ENCODE measurements at places on chromosomes 7 and 10.

DNA sequence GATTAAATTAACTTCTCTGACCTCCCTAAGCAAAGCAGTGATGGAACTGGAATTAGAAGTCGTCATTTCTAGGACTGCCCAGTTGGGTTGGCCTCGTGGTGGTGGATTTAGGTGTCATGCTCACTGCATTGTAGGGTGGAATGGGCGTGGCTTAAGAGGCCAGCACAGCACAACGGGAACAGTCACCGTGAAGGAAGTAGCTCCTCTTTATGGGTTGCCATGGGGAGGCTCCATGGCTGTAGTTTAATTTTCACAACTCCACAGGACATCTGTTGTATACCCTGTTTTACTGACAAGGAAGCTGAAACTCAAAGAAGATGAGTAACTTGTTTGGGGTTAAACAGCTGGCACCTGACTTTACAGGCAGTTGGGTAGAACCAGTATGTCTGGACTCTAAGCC is 208.3 kb downstream of the CELF2 start:
- DNase-seq = no peak

- no peak for DNase-seq
Measured at GRCh38 chr10:112269266-112269665, 13.9 kb upstream of the TECTB start.

- no peak for DNase-seq
Measured at GRCh38 chr7:8120390-8121058, 141.4 kb downstream of the ICA1 start.

- no peak for DNase-seq
Measured at GRCh38 chr7:89223900-89224395, 428.4 kb upstream of the TEX47 start.

GRCh38 chr10:23994459-23995046 is 214.4 kb upstream of the KIAA1217 start:
- no peak for DNase-seq

GRCh38 chr7:121449329-121449728 is 53.2 kb upstream of the FAM3C start:
- no peak for DNase-seq

DNA sequence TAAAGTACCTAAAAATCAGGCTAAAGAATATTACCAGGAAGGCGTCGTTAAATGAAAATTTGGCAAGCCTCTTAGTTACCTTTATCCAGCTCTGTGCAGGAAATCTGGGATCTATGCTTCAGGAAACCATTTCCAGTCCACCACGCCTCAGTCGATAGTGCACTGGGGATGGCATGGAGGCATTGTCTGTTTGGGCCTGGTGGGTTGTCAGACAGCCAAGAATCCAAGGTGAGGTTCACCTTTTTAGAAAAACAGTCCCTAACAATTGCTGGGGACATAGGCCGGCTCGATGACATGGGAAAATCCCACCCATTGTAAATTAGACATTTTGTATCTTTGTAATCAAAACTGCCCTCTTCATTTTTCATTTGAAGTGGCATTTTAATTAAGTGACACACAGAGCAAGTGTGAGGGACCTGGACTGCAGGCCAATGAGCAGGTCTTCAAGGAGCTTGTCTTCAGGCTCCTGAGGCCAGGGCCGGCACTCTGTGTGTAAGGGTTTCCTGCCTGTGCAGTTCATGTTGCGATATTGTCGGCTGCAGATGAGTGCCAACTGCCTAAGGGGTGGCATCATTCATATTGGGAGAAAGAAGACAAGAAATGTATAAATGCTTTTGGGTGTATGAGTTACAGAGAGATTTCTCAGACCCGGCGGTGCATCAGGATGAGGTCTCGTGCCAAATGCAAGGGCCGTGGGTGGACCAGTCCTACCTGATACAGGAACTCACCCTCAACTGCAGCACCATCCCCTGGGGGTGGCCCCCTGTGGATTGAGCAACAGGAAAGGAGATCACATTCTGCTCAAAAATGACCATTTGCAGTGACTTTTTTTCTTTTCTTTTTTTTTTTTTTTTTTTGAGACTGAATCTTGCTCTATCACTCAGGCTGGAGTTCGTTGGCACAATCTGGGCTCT is 80.8 kb downstream of the PTPRE start:
- DNase-seq = no peak

DNA sequence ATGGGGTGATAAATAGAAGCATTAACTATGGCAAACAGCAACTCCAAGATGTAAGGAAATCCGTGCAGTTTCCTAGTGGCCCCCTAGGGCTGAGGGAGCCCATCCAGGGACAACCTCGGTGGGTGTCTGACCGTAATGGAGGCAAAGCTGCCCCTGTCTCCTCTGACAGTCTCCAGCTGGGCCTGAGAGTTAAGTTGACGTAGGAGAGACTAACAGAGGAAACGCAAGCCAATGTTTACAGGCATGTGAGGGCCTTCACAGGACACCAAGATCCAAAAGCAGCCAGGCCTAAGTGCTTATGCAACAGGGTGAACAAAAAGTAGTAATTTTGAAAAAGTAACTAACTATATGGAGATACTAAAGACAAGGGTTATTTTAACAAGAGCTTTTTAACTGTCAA is 330.0 kb upstream of the C7orf33 start:
- DNase-seq = no peak

DNA sequence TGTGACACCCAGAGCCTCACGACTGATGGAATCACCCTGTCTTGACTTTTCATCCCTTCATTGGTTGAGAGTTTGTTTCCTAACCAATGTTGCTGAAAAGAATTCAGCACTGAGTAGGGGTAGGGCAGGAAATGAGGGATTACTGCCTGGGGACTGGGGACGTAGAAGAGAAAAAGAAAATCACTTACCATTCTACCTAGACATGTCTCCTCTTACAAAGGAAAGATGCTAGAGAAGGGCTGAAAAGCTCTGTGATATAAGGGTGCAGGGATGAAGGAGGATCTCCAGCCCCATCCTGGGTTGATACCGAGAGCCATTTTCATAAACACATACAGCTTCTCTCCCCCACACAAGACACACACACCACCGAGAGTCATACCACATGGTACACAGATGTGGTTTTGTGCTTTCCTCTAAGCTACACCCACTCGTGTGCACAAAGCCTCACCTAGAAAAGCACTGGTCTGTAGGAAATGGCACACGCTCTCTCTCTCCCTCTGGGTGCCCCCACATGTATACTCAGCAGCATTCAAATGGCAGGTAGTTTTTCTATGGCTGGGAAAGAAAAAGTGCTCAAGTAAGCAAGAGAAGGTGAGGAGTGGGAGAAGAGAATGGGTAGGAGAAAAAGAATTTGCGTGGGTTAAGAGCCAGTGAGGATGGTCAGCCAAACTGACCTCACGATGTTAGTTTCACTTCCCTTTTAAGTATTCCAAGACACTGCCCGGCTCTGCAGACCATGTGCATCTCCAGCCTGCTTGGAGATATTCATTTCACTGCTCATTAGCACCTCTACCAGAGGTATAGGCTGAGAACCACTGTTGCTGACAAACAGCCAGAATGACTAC is 85.8 kb downstream of the CALD1 start:
- no peak for DNase-seq

- DNase-seq = no peak
Measured at GRCh38 chr10:13998163-13998835, 332.4 kb downstream of the FRMD4A start.

DNA sequence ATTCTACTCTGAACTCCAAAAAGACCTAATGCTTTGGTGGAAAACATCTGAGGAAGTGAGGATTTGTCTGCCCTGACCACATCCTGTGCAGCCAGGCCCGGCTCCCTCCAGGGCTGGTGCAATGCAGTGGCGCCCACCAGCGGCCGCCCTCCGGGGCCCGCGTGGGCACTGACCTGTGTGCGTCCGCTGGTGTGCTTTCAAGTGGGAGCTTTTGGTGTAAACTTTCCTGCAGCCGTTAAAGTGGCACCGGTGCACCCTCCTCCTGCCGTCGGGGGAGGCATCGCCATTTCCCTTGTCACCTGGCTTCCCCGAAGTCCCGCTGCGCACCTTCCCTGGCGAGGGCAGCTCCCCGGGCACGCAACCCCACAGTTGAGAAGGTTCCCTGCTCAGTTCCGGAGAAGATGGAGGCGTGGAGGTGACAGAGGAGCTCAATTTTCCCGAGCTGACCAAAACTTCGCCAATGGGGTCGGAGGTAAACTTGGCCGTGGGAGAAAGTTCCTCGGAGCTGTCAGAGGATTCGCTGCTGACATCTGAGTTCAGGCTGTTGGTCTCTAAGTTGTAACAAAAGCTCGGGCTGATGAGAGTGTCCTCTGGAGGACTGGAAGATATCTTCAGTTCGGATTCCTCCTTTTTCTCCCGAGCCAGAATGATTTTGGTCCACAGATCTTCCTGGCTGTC is 3.4 kb downstream of the KLF6 start:
- no peak for DNase-seq

- peak; percentile 38 for DNase-seq
Measured at GRCh38 chr7:149770728-149771636, 2.4 kb downstream of the ZNF467 start.

- no peak for DNase-seq
Measured at GRCh38 chr10:110414548-110415309, 83.0 kb upstream of the DUSP5 start.

DNA sequence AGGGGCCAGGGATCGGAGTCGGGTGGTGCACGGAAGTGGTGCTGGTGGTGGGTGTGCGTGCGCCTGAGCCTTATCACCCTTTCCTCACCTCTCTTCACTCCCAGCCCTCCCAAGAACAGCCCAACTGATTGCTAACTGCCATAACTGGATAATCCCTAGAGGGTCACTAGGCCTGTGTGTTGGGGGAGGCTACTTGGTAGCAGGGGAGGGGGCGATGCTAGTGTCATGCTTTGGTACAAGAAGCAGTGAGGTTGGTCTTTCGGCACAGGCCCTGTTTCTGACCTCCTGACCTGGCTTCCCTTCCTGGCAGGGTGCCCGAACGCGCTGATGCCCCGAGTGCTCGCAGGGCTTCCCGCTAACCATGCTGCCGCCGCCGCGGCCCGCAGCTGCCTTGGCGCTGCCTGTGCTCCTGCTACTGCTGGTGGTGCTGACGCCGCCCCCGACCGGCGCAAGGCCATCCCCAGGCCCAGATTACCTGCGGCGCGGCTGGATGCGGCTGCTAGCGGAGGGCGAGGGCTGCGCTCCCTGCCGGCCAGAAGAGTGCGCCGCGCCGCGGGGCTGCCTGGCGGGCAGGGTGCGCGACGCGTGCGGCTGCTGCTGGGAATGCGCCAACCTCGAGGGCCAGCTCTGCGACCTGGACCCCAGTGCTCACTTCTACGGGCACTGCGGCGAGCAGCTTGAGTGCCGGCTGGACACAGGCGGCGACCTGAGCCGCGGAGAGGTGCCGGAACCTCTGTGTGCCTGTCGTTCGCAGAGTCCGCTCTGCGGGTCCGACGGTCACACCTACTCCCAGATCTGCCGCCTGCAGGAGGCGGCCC is 652 bp downstream of the KAZALD1 start:
- DNase-seq = peak; percentile 79

GRCh38 chr7:116357781-116358670 is 141.5 kb upstream of the CAV2 start:
- DNase-seq = no peak

DNA sequence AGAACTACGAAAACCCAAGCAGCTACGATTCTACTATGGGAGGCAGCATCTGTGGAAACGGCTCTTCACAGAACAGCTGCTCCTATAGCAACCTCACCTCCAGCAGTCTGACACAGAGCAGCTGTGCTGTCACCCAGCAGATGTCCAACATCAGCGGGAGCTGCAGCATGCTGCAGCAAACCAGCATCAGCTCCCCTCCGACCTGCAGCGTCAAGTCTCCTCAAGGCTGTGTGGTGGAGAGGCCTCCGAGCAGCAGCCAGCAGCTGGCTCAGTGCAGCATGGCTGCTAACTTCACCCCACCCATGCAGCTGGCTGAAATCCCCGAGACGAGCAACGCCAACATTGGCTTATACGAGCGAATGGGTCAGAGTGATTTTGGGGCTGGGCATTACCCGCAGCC is 81.6 kb upstream of the SAMD8 start:
- DNase-seq = no peak

- no peak for DNase-seq
Measured at GRCh38 chr7:129166745-129167144, 21.7 kb upstream of the SMO start.

GRCh38 chr7:29041991-29042390 is 83.9 kb upstream of the TRIL start:
- no peak for DNase-seq

DNA sequence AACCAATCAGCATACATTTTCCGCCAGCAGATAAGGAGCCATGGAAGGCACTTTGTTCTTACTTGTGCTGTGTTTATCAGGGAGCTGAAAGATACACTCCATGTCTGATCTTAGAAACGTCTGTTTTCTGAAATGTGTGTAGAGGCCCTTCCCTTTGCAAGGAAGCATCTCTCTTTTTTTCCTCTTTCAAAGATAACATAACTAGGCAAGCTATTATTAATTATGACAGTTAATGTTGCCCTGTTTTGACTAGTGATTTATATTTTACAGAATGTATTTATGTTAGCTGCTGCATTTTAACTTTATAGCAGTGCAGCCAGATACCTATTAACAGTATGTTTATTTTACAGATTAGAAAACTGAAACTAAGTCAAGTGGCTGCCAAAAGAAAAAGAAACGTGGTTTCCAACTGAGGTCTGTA is 683.2 kb upstream of the IGFBP3 start:
- DNase-seq = no peak

DNA sequence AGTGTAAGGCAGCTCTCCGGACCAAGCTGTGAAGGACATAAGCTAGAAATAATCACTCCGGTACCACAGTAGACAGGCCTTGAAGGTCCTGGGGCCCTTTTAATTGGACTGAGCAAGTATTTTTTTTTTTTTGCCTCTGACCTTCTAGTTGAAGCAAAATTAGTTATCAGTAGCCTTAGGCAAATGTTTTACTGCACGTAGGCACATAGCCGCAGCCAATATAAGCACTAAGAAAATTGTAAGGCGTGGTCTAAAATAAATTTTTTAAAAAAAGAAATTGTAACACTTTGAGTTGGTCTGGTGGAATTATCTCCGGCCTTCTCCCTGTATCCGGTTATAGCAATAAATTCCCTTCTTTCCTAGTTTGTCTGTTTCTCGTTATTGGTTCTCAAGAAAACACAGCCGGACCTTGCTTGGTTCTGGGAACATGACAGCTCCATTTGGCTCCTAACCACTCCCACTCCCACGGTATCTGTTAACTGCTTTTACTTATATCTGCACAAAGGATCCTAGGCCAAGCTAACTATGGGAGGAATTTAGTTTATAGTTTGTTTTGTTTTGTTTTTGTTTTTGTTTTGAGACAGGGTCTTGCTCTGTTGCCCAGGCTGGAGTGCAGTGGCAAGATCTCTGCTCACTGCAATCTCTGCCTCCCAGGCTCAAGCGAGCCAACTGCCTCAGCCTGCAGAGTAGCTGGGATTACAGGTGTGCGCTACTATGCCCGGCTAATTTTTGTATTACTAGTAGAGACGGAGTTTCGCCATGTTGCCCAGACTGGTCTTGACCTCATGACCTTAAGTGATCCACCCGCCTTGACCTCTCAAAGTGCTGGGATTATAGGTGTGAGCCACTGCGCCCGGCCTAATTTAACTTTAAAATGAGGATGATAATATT is 124.4 kb upstream of the KIF5B start:
- DNase-seq = no peak

GRCh38 chr10:90199093-90199492 is 497.7 kb downstream of the KIF20B start:
- DNase-seq = no peak

Data from NCI-H510A treated with DMSO at 0.1 percent for 48 hours (cell line).